Amygdala (tissue), 56 donors: ENCODE measurements at places on chromosomes 6 and 20.

GRCh38 chr6:158321960-158322359 is 9.7 kb downstream of the TULP4 start:
- no peak for DNase-seq

- no peak for DNase-seq
These were observed 14.7 kb downstream of the NTSR1 start for GRCh38 chr20:62723351-62723750.

- DNase-seq = no peak
These were observed 1262.3 kb downstream of the GRIK2 start for GRCh38 chr6:102655823-102656222.

- no peak for DNase-seq
These were observed 10.5 kb upstream of the ZNF334 start for GRCh38 chr20:46523696-46524328.

DNA sequence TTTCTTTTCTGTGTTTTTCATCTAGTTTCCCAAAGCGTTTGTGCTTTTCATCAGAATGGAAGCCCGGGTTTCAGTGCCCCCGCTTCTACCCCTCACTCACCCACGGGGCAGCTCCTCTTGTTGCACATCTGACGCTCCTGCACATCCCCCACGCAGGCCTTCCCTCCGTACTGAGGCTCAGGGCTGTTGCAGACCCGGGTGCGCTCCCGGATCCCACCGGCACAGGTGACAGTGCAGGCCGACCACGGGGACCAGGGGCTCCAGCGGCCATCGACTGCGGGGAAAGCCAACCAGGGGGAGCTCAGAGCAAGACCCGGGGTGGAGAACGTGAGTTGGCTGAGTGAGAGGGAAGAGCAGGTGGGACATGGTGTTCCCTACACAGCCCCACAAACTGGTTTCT is 19.0 kb downstream of the THBS2 start:
- DNase-seq = no peak

DNA sequence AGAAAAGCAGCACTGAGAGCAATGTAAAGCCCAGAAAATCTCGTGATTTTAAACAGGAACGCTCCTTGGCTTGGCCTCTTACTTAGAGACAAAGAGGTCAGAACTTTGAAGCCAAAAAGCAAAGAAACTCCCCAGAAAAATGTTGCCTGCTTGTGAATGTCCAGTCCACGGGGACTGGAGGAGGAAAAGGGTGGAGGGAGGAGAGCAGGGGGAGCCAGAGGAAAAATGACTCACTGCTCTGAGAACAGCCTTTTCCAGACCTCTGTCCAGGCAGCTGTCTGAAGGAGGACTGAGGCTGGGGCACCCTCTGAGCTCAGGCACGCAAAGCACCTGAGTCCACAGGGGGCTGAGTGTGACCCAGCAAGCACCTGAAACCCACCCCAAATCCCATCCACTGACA is 64.7 kb downstream of the TRAM2 start:
- DNase-seq = no peak

DNA sequence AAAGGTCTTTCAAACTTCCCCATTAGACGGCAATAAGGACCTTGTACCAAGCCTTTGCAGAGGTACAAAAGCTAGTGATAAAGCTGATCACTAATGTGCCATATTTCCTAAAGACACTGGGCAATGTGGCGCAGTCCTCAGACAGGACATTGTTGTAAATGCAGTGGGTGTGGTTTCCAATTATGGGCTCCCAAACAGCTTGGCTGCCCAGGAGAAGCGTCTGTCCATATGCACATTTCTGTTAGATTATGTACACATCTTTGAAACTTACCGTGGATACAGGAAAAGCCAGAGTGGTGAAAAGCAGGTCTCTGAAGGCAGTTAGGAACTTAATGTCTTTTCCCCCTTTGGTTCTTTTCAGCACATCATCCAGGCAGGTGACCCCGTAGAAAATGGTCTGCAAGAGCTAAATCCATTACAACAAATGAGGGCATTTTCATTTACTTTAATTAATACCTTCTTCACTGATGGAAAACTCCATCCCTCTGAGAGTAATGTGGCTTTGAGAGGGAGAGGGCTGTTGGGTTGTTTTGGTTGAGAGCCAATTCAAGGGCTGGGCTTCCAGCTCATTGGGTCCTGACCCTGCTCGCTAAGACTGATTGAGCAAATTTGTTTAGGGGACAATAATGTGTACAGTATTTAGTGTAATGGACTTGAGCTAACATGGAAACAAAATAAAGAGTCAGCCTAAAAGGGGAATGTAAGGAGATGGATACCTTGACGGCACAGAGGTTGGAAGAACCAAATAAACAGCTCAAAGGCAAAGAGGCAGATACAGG is 10.4 kb downstream of the ADTRP start:
- DNase-seq = no peak

DNA sequence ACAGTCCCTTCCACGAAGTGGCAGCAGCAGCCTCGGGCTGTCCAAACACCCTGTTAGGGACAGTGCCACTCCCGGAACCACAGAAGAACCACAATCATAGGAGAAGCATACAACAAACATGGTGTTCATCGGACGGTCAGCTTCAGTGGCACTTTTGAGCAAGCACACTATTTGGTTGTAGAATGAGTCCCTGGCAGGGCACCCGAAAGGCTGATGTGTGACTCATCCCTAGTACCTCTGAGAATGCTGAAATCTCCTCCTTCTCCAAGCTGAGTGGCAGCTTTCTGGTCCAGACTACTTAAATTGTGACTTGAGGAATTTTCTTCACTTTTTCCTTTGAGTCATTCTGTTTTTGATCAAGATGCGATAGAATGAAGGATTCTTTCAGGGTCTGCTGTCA is 282.5 kb downstream of the ESR1 start:
- DNase-seq = no peak

GRCh38 chr6:43759136-43759906 is 10.7 kb upstream of the VEGFA start:
- DNase-seq = no peak
